Stomach (tissue), 19 donors: ENCODE measurements at places on chromosomes 13 and 19. TPM values are rescaled to one million over a fixed set of nuclear protein-coding genes. Genes with fewer than 3 reads are reported as not detected.

DNA sequence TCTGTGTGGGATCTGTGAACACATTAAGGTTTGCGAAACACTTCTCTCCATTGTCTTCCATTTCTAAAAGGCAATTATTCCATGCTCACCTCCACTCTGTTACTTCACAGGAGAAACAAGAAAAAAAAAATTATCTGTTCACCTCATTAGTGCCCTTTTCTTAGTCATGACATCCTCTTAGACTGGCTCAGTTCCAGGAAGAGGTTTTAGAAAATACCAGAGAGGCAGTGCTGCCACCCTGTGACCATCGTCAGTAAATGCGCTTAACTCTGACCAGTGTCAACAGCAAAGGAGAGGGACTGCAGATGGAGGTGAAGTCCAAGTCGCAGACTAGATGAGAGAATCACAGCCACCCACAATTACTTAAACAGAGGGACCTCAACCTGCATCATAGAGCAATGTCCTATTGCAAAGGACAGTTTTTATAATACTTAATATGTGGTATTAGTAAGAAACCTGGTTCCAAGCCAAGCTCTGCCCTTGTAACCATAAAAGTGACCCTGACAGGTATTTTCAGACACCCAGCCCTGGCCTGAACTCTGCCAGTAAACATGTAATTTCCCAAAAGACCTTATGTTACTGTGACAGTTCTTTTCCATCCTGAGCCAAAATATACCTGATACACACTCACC lies 19.4 kb downstream of the CEACAM21 start:
- DNase-seq, result peak; percentile 53

GRCh38 chr13:110166598-110166997 lies 140.4 kb downstream of the COL4A1 start:
- DNase-seq, result no peak

DNA sequence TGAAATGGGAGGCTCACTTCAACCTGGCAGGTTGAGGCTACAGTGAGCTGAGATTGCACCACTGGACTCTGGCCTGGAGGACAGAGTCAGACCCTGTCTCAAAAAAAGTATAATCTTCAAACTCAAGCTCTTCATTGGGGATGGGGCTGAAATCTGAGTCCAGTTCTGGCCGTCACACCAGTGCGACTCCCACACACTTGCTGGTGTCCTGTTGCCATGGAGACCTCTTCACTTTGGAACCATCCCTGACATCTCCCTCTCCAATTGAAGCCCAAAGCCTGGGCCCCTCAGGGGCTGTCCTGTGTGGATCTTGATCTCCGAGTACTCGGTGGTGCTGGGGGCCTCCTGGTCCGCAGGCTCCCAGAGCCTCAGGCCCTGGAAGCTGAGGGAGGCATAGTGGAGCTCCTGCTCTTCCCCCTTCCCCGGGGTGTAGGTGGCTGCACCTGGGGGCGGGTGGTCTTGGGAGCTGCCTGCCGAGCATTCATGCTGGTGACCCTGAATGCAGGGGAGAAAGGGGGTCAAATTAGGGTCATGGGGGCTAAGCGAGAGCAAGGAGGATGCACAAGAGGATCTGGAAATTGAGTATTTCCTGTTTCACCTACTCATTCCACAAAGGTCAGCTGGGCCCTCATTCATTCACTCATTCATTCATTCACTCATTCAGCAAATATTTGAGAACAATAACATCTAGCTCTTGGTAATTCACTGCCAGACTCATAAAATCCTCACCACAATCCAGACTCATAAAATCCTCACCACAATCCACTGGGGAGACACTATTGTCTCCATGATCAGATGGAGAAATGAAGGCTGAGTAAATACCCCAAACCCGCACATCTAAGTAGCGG lies 11.0 kb downstream of the SIGLEC11 start:
- no peak for DNase-seq

DNA sequence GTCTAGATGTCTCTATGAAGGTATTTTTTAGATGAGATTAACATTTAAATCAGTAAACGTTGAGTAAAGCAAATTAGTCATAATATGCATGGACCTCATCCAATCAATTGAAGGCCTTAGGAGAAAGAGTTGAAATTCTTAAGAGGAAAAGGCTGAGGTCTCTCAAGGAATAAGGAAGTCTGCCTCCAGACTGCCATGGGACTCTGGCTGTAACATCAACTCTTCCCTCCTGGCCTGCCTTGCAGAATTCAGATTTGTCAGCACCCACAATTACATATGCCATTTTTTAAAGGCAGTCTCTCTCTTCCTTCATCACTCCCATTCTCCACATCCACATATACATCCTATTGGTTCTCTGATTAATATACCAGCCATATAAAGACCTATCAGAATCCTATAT lies 28.8 kb upstream of the INTS6 start:
- DNase-seq, result no peak

The ZNF541 gene
- total RNA-seq, result not detected

The BCL3 gene
- total RNA-seq, result 322 TPM

The ZNF99 gene
- total RNA-seq, result not detected
